ENCODE measurements at places on chromosomes 1 and 21. TPM values are rescaled to one million over a fixed set of nuclear protein-coding genes. Genes with fewer than 3 reads are reported as not detected.

Gene RYR2
- 3.3 TPM for polyA plus RNA-seq

Gene OR6N1
- not detected for polyA plus RNA-seq

Gene TNFSF4
- polyA plus RNA-seq: 2.0 TPM

Gene KIF21B
- 0.75 TPM for polyA plus RNA-seq

Gene DESI2
- 58.4 TPM for polyA plus RNA-seq

Gene PACC1
- not detected for polyA plus RNA-seq

Gene TAS1R1
- 6.7 TPM for polyA plus RNA-seq
